SJCRH30 (cell line): ENCODE measurements at places on chromosomes 5 and 9.

- no peak for DNase-seq
Measured at GRCh38 chr5:177335701-177336065, 15.8 kb downstream of the LMAN2 start.

GRCh38 chr5:19655627-19656026, 332.4 kb downstream of the CDH18 start:
- DNase-seq = no peak

- peak; percentile 79 for DNase-seq
Measured at GRCh38 chr5:69492391-69492922, at the start of gene OCLN. TSS of gene OCLN (plus strand) at chr5:69492790. CDS start at chr5:69504245, 11,455 bp downstream.

- DNase-seq = no peak
Measured at GRCh38 chr5:102713682-102714231, 41.3 kb upstream of the PAM start.

DNA sequence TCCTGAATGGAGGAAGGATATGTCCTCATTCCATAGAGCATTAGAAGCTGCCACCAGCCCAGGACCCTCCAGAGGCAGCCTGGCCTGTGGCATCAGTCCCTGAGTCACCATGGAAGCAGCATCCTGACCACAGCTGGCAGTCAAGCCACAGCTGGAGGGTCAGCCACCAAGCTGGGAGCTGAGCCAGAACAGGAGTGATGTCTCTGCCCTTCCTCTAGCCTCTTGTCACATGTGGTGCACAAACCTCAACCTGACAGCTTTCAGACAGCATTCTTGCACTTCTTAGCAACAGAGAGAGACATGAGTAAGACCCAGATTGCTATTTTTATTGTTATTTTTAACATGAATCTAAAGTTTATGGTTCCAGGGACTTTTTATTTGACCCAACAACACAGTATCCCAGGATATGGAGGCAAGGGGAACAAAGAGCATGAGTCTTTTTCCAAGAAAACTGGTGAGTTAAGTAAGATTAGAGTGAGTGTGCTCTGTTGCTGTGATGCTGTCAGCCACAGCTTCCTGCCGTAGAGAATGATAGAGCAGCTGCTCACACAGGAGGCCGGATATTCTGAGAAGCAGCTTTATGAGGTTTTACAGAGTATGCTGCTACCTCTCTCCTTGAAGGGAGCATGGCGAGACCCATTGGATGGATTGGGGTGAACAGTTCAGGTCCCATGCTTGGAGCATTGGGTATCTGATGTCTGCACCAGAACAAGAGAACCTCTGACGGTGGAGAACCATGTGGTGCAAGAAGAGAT, 13.0 kb upstream of the CYFIP2 start:
- peak; percentile 60 for DNase-seq

DNA sequence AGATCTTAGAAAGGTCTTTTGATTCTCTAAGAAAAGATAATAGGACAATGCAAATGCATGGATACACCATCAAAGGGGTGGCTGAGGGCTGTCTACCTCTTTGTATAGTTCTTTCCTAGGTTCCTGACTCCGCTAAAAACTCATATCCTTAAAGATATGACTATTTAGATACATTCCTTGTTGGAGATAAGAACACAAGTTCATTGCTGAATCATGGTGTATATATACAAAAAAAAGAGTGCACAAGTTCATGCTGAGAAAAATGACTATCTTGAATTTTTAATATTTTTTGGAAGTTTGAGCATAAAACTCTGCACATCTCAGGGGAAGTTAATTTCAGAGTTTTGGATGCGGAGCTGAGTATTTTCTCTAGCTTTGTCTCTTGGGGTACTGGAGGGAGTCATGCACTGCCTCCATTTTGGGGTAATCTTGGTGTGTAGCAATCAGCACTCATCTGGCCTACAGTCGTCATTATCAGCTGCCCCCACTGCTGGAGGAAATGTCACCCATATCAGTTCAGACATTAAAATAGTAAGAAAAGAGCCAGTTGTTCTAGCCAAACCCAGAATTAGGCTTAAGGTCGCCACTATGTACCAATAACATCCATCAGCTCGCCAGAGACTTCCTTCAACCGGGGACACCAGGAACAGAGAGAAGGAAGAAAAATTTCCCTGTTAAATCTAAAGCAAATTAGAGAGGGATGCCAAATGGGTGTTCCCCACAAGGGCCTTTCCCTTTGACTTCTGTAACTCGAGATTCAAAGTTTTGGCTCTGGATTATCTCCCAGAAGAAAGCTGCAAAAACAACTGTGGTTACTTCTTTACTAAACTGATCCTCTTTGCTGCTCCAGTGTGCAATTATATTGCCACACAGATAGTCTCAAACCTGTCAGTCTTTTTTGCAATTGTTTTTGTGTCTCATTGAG, 49.0 kb downstream of the PTTG1 start:
- no peak for DNase-seq

DNA sequence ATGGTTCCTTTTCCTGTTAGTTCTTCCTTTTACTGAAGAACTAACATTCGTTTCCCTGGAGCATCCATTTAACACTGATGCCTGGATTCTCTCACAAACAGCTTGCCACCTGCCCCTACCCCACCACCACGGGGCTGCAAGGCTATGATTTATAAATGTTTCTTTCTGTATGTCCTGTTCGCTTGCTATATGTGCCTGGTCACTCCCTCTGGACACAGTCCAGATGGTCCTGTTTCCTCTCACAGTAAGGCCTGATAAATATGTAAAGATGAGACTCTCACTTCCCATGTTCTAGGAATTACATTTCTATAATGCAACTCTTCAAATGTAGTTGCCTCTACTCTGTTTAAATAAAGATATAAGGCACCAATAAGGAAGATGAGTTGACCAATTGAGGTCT, 146.4 kb upstream of the SHB start:
- DNase-seq = no peak
